M059J (cell line): ENCODE measurements at places on chromosomes 12 and 14.

GRCh38 chr12:45670346-45671065 lies 59.0 kb upstream of the ARID2 start:
- DNase-seq: peak; percentile 45

- DNase-seq: no peak
Observed at GRCh38 chr12:30988646-30989286, 62.2 kb downstream of the TSPAN11 start.

DNA sequence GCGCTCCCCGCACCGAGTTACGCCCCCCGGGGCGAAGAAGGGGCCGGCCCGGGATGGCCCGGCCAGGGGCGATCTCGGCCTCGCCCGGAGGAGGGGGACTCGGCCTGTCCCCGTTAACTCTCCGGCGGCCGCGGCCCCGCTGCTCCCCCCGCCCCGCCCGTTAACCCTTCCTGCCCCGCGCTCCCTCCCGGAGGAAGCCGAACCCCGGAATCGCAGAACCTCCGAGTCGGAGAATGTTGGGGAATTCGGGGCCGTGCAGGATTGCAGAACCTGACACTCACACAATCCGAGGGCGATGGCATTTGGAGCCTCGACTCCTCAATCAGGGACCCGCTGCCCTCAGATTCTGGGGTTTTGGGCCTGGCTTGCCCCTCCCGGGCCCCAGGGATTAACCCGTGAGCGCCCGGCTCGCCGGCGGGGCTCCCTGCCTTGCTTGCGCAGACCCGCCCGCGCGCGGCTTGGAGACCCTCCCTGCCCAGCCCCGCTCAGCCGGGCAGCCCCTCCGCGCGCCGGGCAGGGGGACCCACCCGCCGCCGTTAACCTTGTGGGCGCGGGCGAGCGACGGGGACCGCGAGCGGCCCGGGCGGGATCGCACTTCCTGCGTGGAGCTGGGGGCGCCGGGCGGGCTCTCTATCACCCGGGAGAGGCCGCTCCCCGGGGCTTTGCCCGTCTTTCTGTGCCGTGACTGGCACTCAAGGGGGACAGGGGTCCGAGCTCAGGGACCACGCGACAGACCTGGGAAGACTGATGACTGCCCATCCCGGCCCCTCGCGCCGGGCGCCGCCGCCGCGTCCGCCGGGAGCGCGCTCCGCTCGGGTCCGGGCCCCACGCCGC lies 18.8 kb downstream of the BEGAIN start:
- peak; percentile 28 for DNase-seq

- DNase-seq: no peak
Observed at GRCh38 chr12:48340943-48341342, 9.8 kb downstream of the ZNF641 start.

DNA sequence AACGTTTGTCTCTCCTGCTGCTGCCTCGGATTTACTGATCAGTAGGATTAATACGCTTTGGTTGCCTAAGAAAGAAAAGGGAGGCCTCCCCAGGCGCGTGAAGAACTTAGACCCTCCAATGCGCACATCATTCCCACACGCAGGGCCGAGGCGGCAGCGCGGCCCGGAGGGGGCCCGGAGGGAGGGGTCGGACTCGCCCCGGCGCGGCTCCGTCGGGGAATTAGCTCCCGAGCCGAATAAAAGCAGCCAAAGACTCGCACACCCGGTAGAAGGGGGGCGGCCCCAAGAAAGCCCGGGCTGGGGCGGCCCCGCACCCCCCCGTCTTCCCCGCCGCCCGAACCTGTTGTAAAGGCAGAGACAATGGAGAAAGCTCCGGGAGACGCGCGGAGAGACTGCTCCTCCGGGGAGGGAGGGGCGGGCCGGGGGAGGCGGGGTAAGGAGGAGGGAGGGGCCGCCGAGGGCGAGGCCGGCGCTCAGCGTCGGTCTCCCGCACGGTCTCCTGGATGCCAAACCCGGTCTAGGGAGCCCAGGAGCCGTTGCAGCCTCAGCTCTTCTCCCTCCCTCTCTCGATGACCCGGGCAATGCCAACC lies at the start of gene NELL2:
TSS of gene NELL2 (minus strand) at position 362 of the 590 bp plus-strand sequence. CDS start 446 bp downstream, outside the sequence.
- peak; percentile 22 for DNase-seq

- no peak for DNase-seq
Observed at GRCh38 chr14:95237958-95238340, 80.6 kb upstream of the DICER1 start.

DNA sequence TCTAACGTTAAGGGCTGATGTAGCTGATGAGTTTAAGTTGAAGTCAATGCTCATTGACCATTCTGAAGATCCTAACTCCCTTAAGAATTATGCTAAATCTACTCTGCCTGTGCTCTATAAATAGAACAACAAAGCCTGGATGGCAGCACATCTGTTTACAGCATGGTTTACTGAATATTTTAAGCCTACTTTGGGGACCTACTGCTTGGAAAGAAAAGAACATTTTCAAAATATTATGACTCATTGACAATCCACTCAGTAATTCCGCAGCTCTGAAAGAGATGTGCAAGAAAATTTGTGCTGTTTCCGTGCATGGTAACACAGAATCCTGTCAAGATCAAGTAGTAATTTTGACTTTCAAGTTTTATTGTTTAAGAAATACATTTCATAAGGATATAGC lies 35.0 kb upstream of the NAV3 start:
- DNase-seq: peak; percentile 22

DNA sequence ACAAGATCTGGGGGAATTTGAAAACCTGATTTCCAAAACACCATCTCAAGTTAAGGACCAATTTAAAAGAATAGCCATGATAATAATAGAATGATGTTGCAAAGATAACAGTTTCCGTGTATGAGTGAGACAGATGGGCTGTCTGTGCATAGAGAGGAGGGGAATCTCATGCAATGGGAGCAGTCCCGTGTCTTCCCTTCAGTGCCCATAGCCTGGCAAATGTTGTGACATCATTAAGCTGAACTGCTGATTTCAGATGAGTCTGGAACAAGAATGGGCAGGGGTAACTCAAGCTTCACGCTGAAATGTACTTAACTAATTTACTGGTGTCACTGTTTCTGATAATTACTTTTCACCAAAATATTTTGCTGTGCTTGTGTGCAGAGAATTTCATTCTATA lies 454.0 kb downstream of the FOXG1 start:
- no peak for DNase-seq

GRCh38 chr14:105888784-105889665 lies 362.6 kb downstream of the TMEM121 start:
- no peak for DNase-seq

DNA sequence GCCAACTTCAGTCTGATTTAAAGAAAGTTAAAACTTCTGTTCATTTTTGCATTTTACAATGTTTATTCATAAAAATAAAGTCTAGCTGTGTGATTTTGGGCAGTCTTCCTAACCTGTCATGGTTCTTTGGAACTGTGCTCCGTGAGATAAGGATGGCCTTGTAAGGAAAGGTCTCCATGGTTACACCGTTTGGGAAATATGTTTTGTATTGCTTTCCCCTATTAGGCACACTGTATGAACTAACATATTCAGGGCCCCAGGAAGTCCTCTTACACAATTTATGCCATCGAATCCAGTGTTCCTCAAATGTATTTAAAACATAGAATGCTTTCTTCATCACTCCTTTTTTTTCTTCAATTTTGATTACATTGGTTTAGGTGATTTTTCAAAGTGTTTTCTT lies 54.5 kb downstream of the APAF1 start:
- no peak for DNase-seq

- no peak for DNase-seq
Observed at GRCh38 chr12:129530984-129531383, 372.8 kb downstream of the TMEM132D start.

- DNase-seq: no peak
Observed at GRCh38 chr12:116284396-116284795, 6.9 kb upstream of the MED13L start.

DNA sequence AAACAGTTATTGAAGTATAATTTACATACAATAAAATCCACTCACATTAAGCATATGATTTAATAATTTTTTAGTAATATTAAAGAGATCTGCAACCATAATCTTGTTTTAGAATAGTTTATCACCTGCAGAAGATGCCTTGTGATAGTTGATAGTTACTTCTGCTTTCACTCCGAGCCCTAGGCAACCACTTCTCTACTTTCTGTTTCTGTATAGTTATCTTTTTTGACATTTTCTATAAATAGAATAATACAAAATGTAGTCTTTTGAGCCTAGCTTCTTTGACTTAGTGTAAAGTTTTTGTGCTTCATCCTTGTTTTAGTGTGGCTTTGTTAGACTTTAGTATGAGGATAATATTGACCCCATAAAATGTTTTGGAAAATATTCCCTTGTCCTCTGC lies 111.0 kb downstream of the MNAT1 start:
- no peak for DNase-seq

DNA sequence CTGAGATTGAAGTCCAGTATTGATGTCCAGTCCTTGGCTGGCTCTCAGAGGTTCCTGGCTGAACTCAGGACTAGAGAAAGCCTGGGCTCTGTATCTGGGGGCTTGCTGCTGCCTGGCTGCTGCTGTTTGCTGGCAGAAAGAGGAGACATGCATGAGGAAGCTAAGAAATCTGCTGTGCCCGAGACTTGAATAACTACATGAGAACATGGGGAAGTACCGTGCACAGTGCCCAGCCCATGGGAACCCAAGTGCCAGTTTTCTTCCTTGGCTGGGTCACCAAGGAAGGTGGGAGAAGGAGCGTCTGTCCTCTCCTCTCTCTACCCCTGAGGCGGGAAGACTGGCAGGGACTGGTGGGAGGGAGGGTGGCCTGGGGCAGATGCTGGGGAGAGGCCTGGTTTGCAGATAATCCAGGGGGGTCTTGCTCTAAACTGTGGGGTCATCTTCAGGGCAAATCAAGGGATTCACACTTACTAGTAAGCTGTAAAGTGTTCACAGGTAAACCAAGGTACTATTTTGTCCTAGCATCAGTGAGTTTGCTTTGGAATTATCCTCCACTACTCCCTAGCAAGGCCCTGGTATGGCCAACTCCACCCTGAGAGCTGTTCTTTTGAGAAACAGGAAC lies 13.8 kb upstream of the ZFP36L1 start:
- DNase-seq: no peak

DNA sequence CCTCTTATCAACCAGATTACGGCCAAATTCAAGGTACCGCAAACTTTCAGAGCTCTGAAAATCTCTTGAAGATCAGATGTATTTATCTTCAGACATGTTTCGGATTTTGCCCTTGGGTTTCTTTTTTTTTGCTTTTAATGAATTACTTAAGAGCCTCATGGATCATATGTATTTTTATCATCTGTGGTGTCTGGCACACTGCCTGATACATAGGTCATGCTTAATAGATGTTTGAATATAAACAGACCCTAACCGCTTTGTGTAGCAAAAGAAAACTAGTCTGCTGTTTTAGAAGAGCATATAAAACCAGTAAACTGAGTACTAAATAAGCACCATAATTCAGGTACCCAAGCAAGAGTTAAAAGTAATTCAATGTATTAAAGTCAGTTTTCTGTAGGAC lies 20.1 kb upstream of the TBK1 start:
- DNase-seq: no peak

GRCh38 chr14:84961637-84962036 lies 568.3 kb upstream of the FLRT2 start:
- DNase-seq: no peak

DNA sequence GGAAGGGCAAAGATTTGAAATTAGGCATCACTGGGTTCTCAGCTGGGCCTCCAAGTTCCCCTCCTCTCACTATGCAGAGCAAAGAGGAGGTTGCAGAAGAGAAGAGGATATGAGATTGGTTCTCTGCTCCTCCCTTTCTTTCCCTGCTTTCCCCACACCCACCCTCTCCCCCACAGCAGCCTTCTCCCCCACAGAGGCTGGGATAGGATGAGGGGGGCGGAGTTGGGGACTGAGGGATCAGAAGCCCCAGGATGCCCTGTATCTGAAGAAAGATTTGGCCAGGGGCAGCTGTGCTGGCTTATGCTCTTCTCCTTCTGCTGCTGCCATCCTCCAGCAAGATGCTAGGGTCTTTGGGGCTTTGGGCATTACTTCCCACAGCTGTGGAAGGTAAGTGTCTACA lies at the start of gene AMHR2:
TSS of gene AMHR2 (plus strand) at position 259 of the 400 bp plus-strand sequence. CDS start at position 339, 80 bp downstream.
- no peak for DNase-seq

GRCh38 chr12:72476301-72476700 lies 204.1 kb downstream of the TRHDE start:
- no peak for DNase-seq

DNA sequence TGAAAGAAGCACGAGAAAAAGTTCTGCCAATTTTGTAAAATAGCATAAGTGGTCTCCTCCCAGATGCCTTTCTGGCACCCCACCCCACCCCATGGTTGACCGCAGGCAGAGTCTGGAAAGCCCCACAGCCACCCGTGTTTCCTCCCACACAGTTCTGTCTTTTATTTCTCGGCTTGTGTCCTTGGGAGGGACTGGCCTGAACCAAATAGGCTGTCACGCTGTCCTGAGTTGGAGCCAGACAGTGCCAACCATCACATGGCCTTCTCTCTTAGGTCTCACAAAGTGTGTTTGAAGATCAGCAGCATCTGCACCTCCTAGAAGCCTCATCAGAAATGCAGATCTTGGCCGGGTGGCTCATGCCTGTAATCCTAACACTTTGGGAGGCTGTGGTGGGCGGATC lies 10.2 kb upstream of the LTA4H start:
- no peak for DNase-seq

DNA sequence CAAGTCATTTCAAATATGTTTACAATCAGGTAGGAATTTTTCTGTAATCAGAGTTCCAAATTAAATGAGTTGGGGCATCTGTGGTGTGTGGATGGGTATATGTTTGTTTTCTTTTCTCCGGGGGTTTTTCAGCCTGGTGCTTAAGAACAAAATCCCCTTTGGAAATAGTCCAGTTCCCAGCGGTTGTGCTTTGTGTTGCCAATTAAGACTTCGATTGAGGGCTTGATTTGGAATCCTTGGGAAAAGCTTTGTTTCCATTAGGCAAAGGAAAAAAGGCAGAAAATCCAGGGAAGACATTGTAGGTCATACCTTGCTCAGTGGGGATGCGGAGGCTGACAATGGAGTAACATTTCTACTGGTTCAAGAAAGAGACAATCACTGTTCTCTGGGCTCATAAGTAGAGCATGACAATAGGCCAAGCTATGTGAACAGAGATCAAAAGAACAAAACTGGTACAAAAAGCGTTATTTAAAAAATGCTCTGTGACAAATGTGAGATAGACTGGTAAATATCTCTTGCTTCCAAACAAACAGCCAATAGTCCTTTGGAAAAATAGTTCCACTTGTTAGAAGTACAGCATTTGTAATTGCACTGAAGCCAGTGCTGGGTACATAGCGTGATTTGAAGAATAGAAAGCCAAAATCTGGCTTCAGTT lies 79.7 kb downstream of the EML1 start:
- peak; percentile 11 for DNase-seq

DNA sequence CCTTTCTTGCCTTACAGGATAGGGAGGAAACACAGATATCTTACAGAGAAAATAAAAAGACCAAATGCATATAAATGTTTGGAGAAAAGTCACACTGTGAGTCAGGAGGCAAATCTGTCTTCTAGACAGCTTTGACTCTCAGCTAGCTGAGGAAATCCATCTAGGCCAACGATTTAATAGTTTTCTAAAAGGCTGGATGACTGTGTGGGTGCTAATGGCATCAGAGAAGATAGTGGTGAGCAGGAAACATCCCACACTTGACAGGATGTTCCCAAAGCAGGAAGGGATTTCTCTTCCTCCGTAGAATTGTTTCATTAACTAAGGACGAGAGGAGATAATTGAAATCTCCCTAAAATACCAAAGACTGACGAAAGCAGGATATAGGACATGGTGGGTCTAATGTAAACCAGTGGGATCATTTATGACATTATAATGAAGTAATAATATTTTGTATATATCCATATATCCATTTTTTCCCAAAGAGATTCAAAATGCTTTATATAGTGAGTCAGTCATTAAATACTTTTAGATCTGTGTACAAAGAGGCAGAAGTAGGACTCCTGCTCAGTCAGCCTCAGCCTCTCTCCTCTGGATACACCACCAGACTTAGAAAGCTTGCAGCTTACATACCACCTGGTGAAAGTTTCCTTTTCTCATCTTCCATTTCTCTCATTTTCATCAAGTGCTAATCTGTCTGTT lies 44.3 kb upstream of the PSMA6 start:
- no peak for DNase-seq

GRCh38 chr12:51822956-51823355 lies 25.6 kb downstream of the FIGNL2 start:
- DNase-seq: no peak
